ENCODE measurements at places on chromosomes 6 and 20.

GRCh38 chr20:25065072-25065624, 7.2 kb upstream of the ACSS1 start:
- DNase-seq: no peak

- no peak for DNase-seq
Measured at GRCh38 chr20:58665606-58666005, 14.5 kb downstream of the STX16 start.

- no peak for DNase-seq
Measured at GRCh38 chr6:31336896-31337496, 20.0 kb downstream of the HLA-B start.

GRCh38 chr20:12715371-12715770, 293.4 kb upstream of the SPTLC3 start:
- no peak for DNase-seq

- DNase-seq: no peak
Measured at GRCh38 chr20:24647713-24648112, 178.3 kb downstream of the SYNDIG1 start.

DNA sequence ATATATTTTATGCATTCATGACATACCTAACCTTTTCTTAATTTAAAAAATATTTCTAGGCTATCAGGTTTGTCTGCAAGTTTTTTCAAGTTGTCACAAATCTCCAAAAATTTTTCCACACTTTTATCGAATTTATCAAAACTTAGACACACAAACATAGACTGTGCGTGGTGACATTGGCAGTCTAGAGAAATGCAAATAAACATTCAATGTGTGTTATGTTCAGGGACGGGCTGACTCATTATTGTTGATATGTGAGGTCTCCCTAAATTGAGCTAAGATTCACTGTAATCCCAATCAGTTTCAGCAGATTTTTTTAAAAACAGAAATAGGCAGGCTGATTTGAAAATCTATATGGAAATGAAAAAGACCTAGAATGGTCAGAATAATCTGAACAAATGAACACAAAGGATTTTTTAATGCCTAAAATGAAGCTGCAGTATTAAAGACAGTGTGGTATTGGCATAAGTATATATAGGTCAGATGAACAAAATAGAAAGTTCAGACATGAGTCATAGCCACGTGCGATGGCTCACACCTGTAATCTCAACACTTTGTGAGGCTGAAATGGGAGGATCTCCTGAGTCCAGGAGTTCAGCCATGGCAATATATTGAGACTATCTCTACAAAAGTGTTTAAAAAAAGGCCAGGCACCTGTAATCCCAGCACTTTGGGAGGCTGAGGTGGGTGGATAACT, 19.2 kb downstream of the BLTP3A start:
- no peak for DNase-seq

Measured in stimulated activated naive CD4-positive, alpha-beta T cell (primary cell).